CD8-positive, alpha-beta memory T cell (primary cell): ENCODE measurements at places on chromosomes 3 and 15. TPM values are rescaled to one million over a fixed set of nuclear protein-coding genes. Genes with fewer than 3 reads are reported as not detected.

The MESP1 gene
- 5.3 TPM for total RNA-seq

The PCLAF gene
- 84.4 TPM for total RNA-seq

The ADAMTSL3 gene
- total RNA-seq, result not detected

The CYP1A1 gene
- 2.4 TPM for total RNA-seq

The AQR gene
- 46.0 TPM for total RNA-seq

The PLSCR5 gene
- not detected for total RNA-seq

The CAMP gene
- total RNA-seq, result not detected

GRCh38 chr3:124974691-124975090 is 40.1 kb upstream of the MUC13 start:
- DNase-seq, result no peak
- peaks cover 5% of the 10 kb centered on the region for H3K36me3 ChIP-seq
- H3K4me1 ChIP-seq, result no peaks in the 10 kb centered on the region
- no peak overlapping the region for H3K27ac ChIP-seq

- DNase-seq, result no peak
- no peaks in the 10 kb centered on the region for H3K27me3 ChIP-seq
- H3K27ac ChIP-seq, result no peak overlapping the region
- H3K4me1 ChIP-seq, result no peaks in the 10 kb centered on the region
Measured at GRCh38 chr15:71049706-71050422, 65.4 kb upstream of the THSD4 start.

DNA sequence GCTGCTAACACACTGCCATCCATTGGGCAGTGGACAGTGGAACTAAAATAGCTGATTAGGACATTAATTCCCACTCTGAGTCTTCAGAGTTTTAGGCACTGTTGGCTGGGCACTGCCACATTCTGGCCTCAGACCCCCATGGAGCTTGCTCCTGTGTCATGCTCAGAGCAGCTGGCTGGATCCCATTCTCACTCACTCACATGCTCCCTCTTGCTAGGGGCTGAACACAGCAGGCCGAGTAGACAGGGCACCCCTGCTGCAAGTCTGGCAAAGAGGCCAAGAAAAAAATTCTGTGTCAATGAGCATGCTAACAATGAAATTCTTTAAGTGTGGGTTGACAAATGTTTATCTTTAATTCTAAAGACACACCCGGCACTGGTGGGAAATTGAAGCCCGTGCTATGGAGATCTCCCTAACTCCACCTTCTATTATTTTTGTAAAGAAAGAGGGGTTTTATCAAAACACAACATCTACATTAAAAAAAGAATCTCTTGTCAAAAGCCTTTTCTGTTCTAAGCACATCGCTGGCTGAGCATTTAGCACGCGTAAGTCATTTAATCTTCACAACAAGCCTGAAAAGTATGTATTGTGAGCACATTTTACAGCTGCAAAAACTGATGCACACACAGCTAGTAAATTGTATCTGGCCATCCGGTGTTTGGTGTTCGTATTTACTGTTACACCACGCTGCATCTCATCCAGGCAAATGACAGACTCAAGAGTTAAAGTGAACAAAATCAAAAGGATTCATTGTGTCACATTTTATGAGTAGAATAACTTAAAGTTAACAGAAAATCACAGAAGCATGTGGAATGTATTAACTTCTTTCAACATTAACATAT is 362.1 kb downstream of the PLOD2 start:
- no peaks in the 10 kb centered on the region for H3K4me1 ChIP-seq
- H3K27me3 ChIP-seq, result no peaks in the 10 kb centered on the region
- H3K27ac ChIP-seq, result no peak overlapping the region
- H3K36me3 ChIP-seq, result no peaks in the 10 kb centered on the region

DNA sequence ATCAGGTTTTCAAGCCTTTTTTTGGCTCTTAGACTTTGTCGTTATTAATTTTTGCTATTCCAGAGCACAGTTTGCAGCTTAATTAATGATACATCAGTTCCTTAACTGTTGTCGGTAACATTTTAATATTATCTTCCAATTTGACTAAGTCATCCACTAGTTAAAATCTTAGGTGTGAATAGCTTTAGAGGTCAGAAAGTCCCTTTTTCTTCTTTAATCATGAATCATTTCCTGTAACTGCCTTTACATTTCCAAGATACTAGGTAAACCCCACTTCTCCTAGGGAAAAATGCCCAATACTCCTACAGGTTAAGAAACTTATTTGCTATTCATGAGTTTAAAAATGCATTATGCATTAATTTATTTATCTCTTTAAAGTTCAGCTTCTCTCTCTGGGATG is 260.9 kb upstream of the CFAP20DC start:
- no peaks in the 10 kb centered on the region for H3K36me3 ChIP-seq
- no peak for DNase-seq
- H3K4me1 ChIP-seq, result no peaks in the 10 kb centered on the region
- H3K27ac ChIP-seq, result no peak overlapping the region
- no peaks in the 10 kb centered on the region for H3K27me3 ChIP-seq

- H3K4me1 ChIP-seq, result no peaks in the 10 kb centered on the region
- DNase-seq, result no peak
- no peaks in the 10 kb centered on the region for H3K27me3 ChIP-seq
- H3K36me3 ChIP-seq, result peaks cover 10% of the 10 kb centered on the region
- no peak overlapping the region for H3K27ac ChIP-seq
- no peak overlapping the region for H3K4me3 ChIP-seq
Measured at GRCh38 chr15:42286445-42287029, 13.3 kb upstream of the TMEM87A start.

- H3K27me3 ChIP-seq, result no peaks in the 10 kb centered on the region
- no peak overlapping the region for H3K27ac ChIP-seq
- DNase-seq, result no peak
- no peaks in the 10 kb centered on the region for H3K36me3 ChIP-seq
- H3K4me3 ChIP-seq, result no peak overlapping the region
- H3K4me1 ChIP-seq, result peaks cover 32% of the 10 kb centered on the region
Measured at GRCh38 chr3:182917134-182917533, 63.2 kb downstream of the DCUN1D1 start.
